ENCODE measurements at places on chromosomes 11 and 22.

DNA sequence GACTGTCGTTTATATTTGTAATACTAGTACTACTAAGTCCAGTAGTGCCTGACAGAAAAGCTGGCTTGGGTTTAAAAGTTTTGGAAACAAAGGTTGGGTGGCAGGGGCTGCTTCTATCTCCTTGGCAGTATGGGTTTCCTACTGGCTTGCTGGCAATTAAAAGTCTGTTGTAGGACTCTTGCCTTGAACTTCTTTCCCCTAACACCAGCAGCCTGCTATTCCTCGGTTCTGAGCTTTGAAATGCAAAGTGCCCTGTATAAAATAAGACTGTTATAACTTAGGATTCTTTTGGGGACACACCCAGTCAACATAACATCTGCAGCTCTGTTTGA lies 1.3 kb downstream of the RNF169 start:
- no peak for DNase-seq

GRCh38 chr11:122724520-122724919 lies 69.0 kb downstream of the UBASH3B start:
- no peak for DNase-seq

GRCh38 chr11:117724104-117724503 lies 72.9 kb downstream of the DSCAML1 start:
- DNase-seq, result no peak

DNA sequence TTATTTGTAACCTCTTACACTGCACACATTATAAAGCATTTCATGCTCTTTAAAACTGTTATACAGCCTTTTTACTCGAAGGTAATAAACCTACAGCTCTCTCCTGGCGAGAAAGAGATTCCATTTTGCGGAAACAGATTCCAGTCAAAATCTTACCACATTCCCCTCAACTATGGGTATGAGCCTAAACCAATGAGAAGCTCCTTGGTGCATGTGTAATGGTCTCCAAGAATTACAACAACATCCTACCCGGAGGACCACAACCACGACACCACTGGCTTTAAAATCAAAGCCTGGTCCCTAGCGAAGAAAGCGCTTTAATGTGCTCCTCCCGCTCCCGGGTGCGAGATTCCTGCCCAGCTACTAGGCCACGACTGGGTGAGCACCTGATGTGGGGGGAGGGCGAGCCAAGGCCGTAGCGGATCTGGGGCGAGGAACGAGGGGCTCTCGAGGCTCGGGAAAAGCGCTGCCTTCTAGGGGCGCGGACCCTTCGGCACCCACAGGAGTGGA lies 821 bp downstream of the CELF1 start:
- no peak for DNase-seq

GRCh38 chr11:65170058-65170534 lies at the start of gene SPDYC:
SPDYC (plus strand) TSS chr11:65170233; CDS start chr11:65171358, 1,125 bp downstream.
- DNase-seq, result no peak

GRCh38 chr11:41836431-41836830 lies 377.0 kb upstream of the LRRC4C start:
- DNase-seq, result no peak

- DNase-seq, result no peak
Observed at GRCh38 chr11:117259417-117259816, 26.9 kb downstream of the RNF214 start.

GRCh38 chr11:116169776-116170175 lies 603.0 kb downstream of the BUD13 start:
- peak; percentile 24 for DNase-seq

DNA sequence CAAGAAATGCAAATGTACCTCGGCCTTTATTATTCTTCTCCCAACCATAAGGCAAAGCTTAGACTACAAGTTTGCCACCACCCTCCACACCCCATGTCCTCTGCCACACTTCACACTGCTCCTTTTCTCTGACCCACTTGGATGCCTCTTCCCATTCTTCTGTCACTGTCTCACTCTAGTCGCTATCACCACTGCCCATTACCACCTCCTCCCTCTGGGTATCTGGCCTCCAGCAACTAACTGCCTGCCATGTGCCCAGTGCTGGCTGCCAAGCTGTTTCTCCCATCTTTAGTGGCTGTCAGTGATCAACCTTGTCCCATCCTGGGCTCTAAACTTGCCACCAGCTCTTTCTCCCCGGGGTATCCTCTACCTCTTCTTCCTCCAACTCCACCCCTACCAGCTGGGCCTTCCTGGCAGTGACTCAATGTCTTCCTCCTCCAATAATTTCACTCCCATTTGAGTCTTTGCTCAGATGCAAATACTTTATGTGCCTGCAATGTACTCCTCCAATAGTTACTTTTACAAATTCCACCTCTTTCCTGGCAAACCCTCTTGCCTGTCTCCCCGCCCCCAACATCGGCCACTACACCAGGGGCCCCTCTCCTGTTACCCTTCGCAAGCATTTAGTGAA lies 20.1 kb upstream of the KDM2A start:
- DNase-seq, result no peak

GRCh38 chr22:24867323-24868022 lies 61.5 kb downstream of the SGSM1 start:
- DNase-seq, result no peak

DNA sequence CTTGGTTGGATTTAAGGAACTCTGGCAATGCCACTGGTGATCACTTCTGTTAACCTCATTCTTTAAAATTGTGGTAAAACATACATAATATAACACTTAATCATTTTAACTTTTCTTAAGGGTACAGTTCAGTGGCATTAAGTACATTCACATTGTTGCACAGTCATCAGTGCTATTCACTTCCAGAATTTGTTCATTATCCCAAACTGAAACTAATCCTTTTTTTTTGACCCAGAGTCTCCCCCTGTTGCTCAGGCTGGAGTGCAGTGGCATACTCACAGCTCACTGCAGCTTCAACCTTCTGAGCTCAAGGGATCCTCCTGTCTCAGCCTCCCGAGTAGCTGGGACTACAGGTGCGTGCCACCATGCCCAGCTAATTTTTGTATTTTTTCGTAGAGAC lies 10.6 kb downstream of the ELF5 start:
- no peak for DNase-seq

Data from type B pancreatic cell (in vitro differentiated cells).